ENCODE measurements at places on chromosomes 11 and 22.

- DNase-seq = no peak
Observed at GRCh38 chr11:1747753-1748635, 2.4 kb downstream of the IFITM10 start.

- no peak for DNase-seq
Observed at GRCh38 chr11:124829986-124830385, 29.8 kb upstream of the MSANTD2 start.

DNA sequence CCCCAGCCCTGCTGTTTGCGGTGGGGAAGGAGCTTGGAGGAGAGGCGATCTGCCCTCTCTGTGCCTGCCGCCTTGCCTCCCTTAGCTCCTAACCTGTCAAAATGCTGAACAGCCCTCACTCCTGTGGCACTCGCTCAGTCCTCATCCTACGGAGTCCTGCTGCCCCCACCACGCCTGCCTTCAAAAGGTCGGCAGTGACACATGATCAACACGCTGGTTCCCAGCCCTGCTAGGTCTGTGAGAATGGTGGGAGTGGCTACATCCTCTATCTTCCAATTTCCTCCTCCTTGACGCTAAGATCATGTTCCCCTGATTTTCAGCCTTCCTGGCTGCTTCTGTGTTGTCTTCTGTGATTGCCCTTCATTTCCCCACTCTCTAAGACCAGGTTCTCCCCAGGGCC lies 120.2 kb upstream of the TBCEL start:
- no peak for DNase-seq

- no peak for DNase-seq
Observed at GRCh38 chr11:76209375-76209972, 3.2 kb upstream of the WNT11 start.

GRCh38 chr22:45867118-45867905 lies 109.7 kb downstream of the WNT7B start:
- DNase-seq = no peak

DNA sequence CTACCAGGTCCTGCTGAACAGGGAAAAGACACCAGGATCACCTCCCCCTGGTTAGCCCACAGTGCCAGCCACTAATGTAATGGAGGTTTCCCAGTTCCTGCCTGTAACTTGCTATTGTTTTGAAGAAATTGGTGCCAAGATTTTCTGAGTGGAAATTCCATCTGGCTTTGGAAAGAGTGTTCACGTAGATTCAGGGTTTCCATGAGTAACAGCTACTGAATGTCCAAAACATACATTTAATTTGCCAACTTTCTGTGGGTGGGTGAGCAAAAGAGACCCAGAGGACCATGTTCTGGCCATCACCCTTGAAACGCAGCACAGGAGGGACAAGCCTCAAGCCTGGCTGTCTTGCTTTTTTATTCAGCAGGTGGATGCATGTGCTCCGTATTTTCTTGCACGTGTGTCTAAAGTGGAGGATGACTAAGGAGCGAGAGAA lies 8.8 kb upstream of the DKK3 start:
- DNase-seq = no peak

GRCh38 chr22:49272546-49273125 lies 555.0 kb downstream of the BRD1 start:
- DNase-seq = no peak

DNA sequence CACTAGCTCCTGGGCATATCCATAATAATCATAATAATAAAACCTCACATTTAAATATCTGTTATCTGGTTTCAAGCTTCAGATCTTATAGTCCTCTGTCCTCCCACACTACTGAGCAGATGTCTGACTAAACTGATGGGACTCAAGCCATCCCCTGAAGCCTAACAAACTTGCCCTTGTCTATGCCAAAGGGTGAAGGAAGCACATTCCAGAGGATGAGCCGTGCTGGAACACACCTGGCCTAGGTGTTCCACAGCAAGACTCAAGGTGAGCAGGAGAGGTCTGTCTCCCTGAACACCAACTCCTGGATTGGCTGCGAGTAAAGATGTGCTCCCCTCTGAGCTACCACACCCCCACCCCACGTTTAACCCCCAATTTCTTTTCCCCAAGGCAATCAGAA lies 14.7 kb downstream of the SCUBE2 start:
- no peak for DNase-seq

DNA sequence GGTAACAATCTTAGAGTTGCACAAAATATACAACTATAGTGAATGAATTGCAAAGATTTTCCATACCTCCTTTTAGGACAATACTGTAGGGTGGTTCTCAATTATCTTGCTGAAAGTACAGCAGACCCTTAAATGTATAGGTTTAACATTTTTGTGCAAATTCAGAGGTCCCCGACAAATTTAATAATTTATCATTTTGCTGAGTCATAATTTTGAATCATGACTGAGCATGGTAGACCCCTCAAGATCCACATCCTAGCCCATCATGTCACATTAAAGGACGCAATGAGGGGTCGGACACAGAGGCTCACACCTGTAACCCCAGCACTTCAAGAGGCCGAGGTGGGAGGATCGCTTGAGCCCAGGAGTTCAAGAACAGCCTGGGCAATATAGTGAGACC lies 43.5 kb downstream of the OSBP start:
- DNase-seq = no peak

GRCh38 chr22:48751539-48752437 lies 1075.9 kb downstream of the BRD1 start:
- no peak for DNase-seq

DNA sequence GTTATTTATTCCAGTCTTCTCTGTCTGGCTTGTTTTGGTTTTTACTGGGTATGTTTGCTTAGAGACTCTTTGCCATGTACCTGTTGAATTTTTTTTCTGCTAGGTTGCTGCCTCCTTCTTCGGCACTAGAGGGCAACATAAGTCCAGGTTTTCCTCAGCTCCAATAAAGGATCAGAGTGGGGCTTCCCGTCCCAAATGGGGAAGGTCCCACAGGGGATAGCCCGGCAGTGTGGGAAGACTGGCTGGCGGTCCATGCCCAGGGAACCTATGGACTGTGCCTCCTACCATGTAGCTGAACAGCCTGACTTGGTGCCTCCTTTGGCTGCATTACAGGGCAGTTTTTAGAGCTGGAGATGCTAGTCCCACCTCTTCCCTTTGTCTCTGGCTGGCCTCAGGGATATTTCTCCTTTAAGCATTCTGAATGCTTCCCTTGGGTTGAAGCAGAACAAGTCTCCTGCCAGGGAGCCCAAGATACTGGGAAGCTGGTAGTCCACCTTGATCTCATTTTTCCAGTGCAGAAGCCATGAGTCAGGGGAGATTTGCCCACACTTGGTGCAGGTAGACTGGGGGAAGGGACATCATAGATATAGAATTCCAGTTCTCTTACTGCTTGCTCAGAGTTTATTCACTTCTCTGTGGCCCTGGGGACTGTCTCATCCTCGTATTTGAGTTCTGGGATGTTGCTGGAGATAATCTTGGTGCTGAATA lies 60.2 kb downstream of the BRD1 start:
- no peak for DNase-seq

Measured in NCI-H2227 treated with DMSO at 0.1 percent for 48 hours (cell line).